ENCODE measurements at places on chromosomes 6 and 20.

- DNase-seq, result no peak
These were observed 40.1 kb upstream of the NNAT start for GRCh38 chr20:37480919-37481318.

- DNase-seq, result no peak
These were observed 529.7 kb downstream of the TBC1D32 start for GRCh38 chr6:120804612-120805011.

GRCh38 chr6:10545482-10545881 is 24.3 kb downstream of the GCNT2 start:
- no peak for DNase-seq

- no peak for DNase-seq
These were observed 88.1 kb upstream of the STMND1 start for GRCh38 chr6:17013701-17014100.

DNA sequence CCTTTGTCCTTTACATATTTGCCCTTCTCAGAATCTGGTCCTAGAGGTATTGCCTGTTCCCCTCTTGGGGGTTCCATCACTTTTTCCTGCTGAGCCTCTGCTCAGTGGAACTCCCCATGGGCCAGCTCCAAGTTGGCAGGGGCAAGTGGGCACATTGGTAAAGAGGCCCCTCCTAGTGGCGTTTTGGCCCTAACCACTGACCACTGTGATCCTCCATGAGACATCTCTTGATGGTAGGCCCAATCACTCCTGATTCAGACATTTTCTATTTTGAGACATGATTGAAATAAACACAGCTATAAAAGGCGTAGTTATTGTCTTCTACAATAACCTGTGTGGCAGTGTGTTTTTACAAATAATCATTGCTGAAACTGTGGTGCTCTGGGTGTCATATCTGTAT is 83.0 kb downstream of the RREB1 start:
- DNase-seq, result no peak

DNA sequence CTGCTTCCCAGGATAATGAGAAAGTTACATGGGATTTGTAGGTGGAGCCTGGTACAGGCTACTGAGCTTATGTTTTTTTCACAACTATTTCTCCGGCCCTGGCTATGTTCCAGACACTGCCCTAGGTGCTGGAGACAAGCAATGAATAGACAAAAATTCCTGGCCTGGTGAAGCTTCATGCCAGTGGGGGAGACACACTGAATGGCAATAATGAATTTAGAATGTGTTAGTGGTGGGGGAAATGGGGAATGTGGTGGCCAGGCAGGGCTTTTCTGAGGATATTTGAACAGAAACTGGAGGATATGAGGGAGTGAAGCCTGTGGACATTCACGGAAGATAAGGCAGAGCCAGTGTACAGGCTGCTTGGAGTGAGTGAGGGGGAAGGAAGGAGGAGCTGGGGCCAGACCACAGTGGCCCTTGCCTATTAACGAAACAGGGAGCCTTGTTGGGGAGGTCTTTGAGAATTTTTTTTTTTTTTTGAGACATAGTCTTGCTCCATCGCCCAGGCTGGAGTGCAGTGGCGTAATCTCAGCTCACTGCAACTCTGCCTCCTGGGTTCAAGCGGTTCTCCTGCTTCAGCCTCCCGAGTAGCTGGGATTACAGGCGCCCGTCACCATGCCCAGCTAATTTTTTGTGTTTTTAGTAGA is 6.6 kb downstream of the FOXS1 start:
- DNase-seq, result no peak

DNA sequence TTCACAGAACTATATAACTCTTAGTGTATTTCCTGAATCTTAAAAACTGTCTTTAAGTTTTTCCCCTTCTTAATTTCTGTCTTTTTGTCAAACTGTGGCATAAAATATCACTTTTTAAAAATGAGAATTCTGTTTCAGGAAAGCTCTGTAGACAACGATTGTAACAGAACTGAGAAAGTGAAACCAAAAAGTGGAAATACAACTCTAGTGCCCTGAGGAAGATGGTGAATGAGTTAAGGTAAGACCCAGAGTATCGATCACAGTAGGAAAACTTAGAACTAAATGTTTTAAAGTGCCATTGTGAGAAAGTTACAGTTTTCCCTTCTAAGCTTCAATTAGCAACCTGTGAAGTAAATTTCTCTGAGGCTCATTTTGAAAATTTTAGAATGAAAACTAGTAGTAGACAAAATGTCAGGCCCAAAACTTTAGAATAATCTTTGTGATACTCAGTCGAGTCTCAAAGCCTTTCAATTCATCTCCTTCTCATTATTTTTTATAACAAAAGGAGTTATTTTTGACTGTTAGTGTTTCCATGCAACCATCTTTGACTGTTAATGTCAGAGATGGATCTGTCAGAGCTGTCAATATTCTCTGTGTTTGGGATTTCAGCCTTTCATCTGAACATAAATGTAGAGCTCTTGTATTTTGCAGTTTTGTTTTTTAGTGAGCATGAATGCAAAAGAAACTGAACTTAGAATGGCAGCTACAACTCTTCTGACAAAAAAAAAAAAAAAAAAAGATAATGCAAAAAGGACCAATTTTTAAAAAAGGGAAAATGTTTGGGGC is 19.0 kb upstream of the TRDN start:
- DNase-seq, result no peak

DNA sequence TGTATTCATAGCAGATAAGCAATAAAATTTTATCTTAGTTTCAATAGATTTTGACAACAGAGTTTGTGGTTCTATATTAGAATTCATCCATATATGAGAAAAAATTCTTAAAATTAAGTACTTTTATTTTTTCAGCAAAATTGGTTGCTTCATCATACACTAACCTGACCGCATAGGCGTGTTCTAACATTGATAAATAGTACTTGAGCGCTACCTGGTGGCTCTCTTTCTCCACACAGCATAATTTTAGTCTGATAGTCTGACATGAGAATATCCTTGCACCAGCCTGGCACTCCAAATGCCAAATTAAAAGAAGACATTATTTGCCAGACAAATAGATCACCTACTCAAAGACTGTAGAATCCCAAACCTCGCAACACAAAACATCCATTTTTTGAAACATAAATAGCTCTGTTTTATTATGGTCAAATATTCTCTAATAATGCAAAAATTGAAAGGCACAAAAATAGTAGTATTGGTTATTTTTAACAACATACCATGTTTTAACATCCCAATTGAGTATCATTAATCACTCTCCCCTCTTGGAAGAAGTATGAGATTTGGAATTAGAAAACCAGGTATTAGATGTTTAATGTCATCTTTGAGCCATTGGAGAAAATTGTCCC is 33.0 kb upstream of the FILIP1 start:
- peak; percentile 45 for DNase-seq

- no peak for DNase-seq
These were observed 120.0 kb downstream of the SIM1 start for GRCh38 chr6:100344761-100345160.

DNA sequence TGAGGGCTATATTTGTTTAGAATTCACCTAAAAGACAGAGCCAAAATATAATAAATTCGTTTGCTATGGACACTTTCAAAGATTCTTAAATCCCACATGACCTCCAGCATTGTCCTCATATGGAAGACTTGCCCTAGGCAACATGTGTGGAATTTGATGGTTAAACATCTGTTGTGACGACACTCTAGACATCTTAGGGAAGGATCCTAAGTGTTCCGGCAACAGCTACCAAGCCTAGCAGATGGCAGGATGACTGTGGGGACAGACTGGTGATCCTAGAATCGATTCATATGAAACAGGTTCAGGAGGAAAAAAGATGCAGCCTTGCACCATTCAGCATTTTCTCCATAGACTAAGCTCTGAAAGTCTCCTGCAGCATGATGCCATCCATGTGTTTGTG is 77.6 kb upstream of the BACH2 start:
- no peak for DNase-seq

GRCh38 chr6:133160536-133160935 is 80.6 kb upstream of the EYA4 start:
- DNase-seq, result no peak

GRCh38 chr6:11968241-11968806 is 43.8 kb upstream of the HIVEP1 start:
- no peak for DNase-seq

- DNase-seq, result peak; percentile 34
These were observed 1.6 kb downstream of the MYLIP start for GRCh38 chr6:16130437-16130891.

- no peak for DNase-seq
These were observed 174.6 kb downstream of the UBE3D start for GRCh38 chr6:82891076-82891475.

DNA sequence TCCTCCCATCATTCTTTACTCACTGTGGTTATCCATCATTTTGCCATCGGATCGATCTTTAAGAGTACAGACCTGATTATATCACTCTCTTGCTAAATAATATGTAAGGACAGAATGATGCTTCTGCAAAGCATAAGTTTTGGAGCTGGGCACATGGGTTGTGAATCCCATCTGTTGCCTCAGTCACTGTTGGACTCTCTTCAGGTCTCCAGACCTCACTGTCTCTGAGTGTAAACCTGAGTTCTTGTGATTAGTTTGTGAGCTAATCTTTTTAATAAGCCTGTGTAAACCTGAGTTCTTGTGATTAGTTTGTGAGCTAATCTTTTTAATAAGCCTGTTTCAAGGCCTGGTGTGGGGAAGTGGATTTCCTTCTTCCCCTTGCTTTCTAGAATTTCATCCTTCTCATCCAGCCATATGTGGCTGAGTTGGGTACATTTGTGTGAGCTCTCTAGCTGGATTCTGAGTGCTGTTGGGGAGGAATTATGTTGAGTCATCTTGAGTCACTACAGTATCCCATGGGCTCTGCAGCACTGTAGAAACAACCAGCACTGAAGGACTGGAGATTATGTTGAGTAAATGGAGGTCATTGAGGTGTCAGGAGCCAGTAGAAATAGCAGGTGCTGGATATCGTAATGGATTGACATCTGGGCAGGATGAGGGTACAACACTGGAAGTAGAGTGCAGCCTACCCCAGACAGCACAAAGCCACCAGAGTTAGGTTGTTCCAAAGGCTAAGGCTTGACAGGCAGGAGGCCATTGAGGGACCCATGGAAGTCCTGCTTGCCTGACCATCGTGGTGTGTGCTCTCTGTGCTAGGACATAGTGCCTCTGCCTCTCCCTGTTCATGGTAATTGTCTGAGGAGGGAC is 52.4 kb downstream of the SCAND1 start:
- no peak for DNase-seq

DNA sequence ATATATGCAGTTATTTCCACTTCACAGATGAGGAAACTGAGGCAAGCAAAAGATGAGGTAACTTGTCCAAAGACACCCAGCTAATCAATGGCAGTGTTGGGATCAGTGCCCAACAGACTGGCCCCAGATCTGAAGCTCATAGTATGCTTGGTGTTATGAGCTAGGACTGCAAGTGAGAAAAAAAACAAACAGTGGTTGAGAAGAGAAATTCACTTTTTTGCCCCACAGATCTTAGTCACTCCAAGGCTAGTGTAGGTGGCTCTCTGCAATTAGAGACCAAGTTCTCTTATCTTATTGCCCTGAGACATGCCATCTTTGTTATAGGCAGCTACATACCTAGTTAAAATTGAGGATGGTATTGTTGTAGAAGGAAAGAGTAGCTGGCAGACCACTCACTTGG is 16.3 kb downstream of the PLEKHG1 start:
- DNase-seq, result no peak

DNA sequence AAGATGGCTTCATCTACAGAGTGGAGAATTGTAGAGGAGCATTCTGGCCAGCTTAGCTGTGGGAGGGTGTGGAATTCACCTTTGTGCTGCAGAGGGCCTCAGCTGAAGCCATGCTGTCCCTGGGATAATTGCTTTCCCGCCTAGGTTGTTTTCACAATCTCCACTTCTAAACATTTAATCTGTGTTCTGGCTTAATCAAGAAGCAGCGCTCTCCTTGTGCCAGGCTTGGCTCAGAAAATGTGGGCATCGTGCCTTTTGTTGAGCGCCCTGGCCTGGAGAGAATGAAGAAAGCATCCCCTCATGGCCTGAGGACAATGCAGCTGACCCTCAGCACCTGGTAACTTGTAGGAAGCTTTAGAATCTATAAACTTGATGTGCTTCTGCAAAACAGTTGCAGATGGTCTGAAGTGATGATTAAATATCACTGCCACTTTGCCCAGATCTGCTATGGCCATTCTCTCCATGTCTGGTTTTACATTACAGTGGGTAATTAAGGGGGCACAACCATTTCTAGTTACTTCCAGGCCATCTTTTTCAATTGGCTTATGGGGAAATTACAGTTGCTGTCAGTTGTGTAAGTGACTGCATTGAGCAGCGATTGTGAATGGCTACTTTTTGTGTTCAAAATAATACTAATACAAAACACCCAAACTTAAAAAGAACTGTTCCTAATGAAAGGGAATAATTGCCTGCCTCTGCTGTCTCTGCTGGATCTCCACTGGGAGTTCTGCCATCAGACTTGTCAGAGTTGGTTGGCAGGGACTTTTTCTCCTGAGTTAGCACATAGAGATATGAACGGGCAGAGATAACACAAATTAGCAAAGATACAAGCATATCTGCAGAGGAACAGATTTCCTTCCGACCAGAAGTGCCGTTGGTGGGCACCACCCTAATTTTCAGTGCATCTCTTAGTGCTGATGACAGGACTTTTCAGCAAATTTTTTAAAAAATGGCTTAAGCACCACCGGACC is 18.4 kb downstream of the CTNNBL1 start:
- DNase-seq, result no peak

- no peak for DNase-seq
These were observed 141.9 kb downstream of the PDE7B start for GRCh38 chr6:135993361-135993760.

- DNase-seq, result no peak
These were observed 230.1 kb upstream of the SUPT3H start for GRCh38 chr6:45607798-45608197.

DNA sequence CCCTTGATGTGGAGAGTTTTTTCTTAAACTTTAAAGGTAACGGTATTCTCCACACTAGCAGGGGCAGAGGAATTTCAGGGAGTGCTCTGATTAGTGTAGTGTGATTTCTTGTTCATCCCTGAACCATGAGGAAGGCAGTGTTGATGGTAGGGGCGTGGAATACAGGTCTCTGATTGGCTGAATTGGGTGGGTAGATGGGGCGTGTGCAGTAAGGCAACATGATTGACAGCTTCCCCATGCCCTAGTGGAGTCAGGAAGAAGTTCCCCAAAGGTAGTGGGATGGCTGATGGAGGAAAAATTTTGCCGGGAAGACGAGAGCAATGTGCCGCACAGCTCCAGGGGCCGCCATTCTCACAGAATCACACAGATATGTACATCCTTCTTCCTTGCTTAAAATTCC is 97.4 kb upstream of the SALL4 start:
- no peak for DNase-seq

DNA sequence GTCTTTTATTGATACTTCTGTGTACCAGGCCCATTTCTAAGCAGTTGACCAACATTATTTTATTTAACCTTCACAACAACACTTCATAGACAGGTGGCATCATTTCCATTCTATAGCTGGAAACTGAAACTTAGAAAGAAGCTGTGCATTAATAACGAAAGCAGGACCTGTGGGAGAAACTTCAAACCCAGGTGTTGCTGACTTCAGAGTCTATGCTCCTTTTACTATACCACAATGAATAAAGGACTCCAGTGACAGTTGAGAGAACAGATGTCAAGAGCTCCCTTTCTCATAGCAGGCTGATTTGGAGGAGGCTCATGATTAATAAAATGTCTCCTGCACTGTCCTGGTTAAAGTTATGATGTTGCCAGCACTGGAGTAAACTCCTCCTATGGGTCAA is 56.6 kb upstream of the POU3F2 start:
- no peak for DNase-seq

All from activated T-cell treated with anti-CD3 and anti-CD28 coated beads, Interleukin-2, amount 50 U/mL, for 48 hours (primary cell).